ENCODE measurements at places on chromosomes 2 and 18. TPM values are rescaled to one million over a fixed set of nuclear protein-coding genes. Genes with fewer than 3 reads are reported as not detected.
A peak's percentile ranks its signal among the peaks of the same experiment; 100 is the strongest.

- no peak for DNase-seq
Measured at GRCh38 chr18:58128381-58129374, 84.7 kb downstream of the NEDD4L start.

DNA sequence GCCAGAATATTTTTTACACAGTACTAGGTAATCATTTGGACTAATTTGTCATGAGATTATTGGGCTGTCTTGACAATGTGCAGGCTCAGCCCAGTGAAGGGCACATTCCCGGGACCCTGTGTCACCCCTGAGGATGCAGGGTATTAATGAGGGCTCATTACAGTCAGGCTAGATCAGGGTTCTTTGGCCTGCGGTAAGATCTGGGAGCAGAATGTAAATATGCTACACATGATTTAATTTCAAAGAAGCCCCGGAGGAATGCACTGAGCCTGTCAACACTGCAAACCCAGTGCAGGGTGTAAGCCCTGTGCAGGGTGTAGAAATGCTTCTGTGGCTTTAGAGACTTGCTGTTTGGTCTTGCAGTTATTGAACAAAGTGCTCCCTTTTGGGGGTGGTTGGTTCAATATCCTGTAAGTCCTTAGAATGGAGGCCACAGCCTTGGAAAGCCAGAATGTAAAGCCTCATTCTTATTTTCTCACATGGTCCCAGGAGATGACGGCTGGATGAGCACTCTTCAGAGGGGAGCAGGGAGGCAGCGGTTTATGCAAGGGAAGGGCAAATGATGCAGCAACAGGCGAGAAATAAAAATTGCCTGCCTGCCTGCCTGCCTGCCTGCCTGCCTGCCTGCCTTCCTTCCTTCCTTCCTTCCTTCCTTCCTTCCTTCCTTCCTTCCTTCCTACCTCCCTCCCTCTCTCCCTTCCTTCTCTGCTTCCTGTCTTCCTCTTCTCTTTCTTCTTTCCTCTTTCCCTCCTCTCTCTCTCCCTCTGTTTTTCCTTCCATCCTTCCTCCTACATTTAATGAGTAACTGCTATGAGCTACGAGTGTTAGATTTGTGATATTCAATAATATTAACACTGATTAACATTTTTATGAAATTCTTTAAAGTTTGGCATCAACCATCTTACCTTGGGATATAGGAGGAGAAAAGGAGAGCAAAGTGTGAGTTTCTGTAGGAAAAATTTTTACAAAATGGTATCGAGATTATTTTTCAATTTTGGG is 148.8 kb downstream of the VAPA start:
- DNase-seq = no peak

GRCh38 chr2:100260712-100261620 is 61.3 kb downstream of the LONRF2 start:
- peak; percentile 50 for DNase-seq

- no peak for DNase-seq
Measured at GRCh38 chr2:30694286-30695055, 112.8 kb downstream of the CAPN13 start.

- no peak for DNase-seq
Measured at GRCh38 chr18:58288921-58289797, 245.1 kb downstream of the NEDD4L start.

DNA sequence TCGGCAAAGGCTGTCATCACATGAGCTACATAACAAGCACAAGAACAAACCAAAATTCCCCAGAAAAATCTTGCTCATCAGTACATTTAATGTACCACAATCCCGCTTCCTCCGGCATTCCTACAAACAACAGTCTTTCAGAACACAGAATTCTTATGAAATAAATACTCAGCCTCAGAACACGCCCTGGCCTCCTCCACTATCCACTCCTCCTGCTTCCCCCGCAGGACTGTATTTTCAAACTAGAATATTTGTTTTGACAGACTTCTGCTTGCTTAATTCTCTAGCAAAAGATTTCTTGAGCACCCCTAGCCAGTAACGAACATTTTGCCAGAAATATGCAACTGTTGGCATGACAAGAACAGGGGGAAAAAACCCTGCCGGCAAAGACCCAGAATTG is 131.2 kb downstream of the THADA start:
- DNase-seq = peak; percentile 7

DNA sequence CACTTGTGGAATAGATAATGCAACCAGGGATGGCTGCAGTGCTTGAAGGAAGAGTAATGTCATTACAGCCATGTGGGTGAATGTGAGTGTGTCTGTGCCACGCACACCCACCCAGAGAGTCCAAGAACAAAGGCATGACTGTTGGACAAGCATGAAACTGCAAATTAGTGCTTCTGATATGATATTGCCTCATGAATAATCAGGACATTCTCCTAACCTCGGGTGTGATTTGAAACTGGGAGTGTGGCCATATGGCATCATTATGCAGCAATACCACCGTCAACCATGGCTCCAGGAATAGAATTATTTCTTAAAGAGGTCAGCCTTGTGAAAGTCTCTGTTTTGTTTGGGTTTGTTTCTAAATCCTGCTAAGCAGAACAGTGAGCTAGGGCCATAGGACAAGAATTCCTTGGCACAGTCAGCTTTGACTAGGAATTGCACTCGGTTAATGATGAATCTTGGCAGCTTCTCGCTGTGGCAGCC is 678.0 kb upstream of the RAB6C start:
- DNase-seq = peak; percentile 67

DNA sequence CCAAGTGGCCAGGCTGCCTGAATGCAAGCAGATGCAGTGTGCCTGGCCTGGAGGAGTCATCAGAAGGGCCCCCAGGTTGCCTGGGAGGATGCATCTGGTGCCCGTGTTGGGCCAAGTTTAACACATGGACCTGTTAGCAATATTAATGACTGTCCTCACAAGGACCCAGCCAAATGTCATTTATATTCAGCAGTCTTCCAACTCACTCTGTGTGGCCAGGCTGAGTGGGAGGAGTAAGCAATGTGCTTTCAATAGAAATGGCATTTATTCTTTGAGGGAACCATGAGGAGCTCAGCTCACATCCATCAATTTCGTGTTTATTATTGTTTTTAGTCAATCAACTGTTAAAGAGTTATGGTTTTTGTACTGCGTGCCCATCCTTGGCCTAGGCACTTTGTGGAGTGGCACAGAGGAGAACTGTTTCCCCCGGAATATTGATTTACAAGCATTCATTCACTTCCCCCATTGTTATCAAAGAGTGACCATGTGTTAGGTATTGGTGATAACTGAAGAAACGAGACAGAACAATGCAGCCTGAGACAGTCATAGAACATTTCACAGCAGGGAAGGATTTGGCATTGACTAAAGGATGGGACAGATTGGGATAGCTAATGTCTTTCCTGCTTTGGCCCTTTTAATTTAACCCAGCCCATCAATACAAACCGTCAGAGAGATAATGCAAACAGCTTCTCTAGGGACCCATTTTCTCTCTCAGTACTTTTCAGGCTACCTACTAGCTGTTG is 725.2 kb downstream of the TSN start:
- DNase-seq = no peak

DNA sequence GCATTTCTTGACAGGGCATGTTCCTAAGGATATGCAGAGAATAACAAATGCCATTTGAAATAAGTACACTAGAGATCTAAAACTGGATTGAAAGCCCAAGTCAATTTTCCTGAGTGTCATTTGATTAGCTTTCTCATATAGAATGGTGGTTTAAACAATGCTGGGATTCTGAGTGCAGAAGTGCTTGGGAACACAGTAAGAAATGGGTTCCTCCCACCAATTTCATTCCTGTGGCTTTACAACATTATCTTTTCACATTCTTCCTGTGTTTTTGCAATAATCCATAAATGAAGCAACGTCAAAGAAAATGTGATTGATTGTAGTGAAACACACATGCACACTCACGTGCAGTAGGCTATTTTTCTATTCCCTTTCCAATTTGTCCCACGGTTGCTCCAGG is 1858.4 kb upstream of the PIK3C3 start:
- no peak for DNase-seq

GRCh38 chr18:32271672-32272208 is 81.9 kb downstream of the MEP1B start:
- DNase-seq = no peak

- no peak for DNase-seq
Measured at GRCh38 chr2:72981536-72981935, 64.2 kb downstream of the EMX1 start.

DNA sequence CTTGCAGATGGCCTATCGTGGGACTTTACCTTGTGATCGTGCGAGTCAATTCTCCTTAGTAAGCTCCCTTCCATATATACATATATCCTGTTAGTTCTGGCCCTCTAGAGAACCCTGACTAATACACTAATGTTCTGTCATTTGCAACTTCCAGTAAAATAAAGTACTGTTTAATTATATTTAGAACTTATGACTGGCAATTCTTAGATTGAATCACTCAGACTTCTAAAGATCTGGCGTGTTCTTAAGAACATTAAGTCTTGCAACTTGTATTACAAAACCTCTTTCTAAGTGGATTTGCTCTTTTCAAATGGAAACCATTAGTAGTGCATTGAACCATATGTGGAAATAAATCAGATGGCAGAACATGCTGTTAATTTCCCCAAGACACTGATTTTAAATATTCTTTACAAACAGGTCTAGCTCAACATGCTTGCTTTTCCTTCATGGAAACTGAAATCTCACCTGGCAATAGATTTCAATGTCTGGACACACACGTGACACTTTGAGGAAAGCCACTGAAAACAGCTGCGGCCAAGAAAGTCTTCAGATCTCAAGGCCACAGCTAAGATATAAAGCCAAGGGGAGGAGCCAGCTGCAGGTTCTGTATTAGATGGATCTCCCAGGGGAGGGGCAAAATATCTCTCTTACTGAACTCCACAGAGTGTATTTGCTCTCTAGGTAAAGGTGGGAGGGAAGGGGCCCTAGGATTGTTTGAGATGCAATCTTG is 50.6 kb downstream of the PMAIP1 start:
- DNase-seq = no peak

DNA sequence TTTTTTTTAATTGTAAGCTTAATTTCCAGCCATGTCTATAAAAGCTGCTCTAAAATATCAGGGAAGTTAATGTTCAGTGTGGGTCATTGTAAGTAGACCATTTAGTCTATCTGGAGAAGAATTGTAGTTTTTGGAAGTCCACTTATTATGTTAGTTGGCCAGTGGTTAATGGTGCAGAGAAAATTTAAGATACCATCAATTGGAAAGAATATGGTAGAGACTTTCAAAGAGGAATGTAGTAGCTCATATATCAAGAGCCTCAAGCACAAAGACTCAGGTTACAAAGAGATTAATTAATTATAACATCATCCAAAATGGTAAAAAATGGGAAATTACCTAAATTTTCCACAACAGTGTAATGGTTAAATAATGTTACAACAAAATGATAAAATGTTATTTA is 127.8 kb upstream of the CAVIN2 start:
- no peak for DNase-seq

DNA sequence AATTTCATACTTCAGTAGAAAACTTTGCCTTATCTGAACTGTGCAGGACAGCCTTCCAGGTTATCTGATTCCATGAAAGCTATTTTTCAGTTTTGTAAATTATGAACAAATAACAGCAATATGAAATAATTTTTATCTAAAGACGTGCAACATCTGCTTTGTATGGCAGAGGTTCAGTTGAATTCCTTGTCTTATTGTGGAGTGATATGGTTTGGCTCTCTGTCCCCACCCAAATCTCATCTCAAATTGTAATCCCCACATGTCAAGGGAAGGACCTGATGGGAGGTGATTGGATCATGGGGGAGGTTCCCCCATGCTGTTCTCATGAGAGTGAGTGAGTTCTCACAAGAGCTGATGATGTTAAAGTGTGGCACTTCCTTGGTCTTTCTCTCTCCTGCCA is 18.1 kb upstream of the RPIA start:
- no peak for DNase-seq

DNA sequence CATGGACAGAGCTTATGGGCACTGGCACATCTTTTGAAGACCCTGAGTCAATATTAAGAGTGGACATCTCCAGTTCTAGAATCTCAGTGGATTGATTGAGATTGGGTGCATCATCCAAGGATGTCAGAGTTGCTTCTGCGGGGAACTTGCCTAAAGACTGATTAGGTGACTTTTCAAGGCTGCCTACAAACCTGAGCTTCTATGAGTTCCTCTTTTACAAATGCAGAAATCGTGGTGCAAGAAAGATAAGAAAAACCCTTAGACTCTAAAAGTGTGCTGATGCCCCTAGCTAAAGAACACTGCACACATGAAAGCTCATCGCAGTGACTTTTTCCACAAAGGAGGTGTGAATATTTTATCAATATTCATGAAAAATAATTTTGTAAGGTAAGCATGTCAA is 86.8 kb upstream of the NEDD4L start:
- DNase-seq = no peak

- DNase-seq = no peak
Measured at GRCh38 chr2:224077773-224078507, 38.9 kb upstream of the SERPINE2 start.

- DNase-seq = no peak
Measured at GRCh38 chr18:36692921-36693332, 135.9 kb downstream of the TPGS2 start.

GRCh38 chr2:109629867-109630266 is 15.7 kb downstream of the SOWAHC start:
- no peak for DNase-seq

GRCh38 chr2:208674919-208675318 is 268.3 kb downstream of the PTH2R start:
- DNase-seq = no peak

DNA sequence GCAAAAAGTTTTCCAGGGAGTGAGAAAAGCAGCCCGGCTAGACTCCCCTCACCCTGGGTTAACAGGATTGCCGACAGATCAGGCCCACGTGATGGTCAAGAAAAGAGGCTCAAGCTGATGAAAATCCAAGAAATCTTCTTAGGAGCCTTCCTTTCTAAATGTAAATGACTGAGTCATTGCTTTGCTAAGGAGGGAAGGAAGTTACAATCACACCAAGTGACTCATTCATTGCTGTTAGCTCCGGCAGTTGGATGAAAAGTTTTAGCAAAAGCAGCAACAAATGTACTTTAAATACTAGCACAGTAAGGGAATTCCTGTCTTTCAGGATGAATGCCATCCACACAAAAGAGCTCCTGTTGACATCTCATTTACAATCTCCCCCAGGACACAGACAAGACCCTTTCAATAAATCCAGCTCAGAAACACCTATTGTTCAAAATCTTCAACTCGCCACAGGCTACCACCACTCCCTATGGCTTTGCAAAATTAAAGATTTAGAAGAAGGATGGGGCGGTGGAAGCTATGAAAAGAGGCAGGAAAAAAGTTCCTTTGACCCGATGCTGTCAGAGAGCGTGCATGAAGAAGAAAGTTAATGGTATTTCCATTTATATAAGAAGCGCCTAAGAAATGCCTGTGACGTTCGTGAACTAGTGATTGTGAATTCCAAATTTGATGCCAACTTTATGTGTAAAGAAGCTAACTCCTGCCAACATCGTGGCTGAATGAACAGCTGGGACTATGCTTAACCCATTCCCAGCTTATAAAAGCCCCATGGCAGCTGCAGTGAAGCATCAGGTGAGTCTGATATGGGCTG is 153.7 kb downstream of the TGIF1 start:
- DNase-seq = peak; percentile 43

Gene LRP1B
- 71.4 TPM for total RNA-seq

Gene LBX2
- not detected for total RNA-seq

Gene RND3
- total RNA-seq = 164 TPM

Gene NT5C1B
- total RNA-seq = not detected

Gene GNAL
- 49.8 TPM for total RNA-seq

Gene CYP20A1
- total RNA-seq = 20.7 TPM
